ENCODE measurements at places on chromosomes 5 and 9. TPM values are rescaled to one million over a fixed set of nuclear protein-coding genes. Genes with fewer than 3 reads are reported as not detected.

MARVELD2 gene
- 4.7 TPM for total RNA-seq

PCA3 gene
- 1.2 TPM for total RNA-seq

IFT74 gene
- total RNA-seq = 7.8 TPM

SPOCK1 gene
- total RNA-seq = 324 TPM

SLC6A7 gene
- total RNA-seq = not detected

ZNF366 gene
- total RNA-seq = 0.46 TPM

SLC36A2 gene
- total RNA-seq = not detected

SLC4A9 gene
- not detected for total RNA-seq

SURF4 gene
- total RNA-seq = 553 TPM

CCDC183 gene
- 0.26 TPM for total RNA-seq
